Activated CD4-positive, alpha-beta T cell treated with anti-CD3 and anti-CD28 coated beads, Interleukin-2, Interleukin-6, amounts not matched to agents 100 ng/mL and 50 ng/mL, durations not matched to agents 16 hours and 8 hours (primary cell): ENCODE measurements at places on chromosomes 6 and 20.

DNA sequence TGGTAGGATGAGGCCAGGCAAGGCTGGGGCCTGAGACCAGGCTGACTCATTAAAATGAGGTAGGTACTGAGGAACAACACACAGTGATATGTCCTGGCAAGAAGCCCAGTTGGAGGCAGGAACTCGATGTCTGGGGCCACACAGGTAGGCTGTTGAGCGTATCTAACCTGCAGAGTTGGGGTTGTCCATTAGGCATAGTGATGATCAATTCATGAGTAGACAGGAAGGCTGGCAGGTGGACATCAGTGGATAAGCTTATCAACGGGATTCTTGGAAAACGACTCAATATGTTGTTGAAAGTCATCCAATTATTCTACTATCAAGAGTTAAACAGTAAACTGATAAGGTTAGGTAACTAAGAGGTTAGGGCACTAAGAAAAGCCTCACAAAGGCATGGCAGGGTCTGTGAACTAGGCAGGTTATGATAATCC is 193.2 kb upstream of the COL21A1 start:
- DNase-seq = no peak

DNA sequence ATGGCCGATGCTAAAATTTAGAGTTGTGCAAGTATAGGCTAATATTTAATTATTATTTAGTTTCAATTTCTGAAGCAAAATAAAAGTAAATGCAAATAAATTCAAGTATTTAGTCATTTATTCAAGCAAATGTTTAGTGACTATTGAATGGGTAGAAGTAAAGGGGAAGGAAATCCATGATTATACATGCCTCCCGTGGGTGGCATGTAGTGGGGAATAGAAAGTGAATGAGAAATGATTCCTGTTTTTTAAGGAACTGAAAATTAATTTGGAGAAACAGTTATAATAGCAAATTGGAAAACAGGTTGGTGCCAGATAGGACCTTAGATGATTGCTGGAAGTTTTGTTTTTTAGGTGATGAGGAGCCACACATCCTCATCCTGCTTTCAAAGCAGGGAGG is 35.4 kb downstream of the FAM229B start:
- DNase-seq = no peak

- peak; percentile 45 for DNase-seq
Observed at GRCh38 chr6:16179970-16180431, 51.1 kb downstream of the MYLIP start.

- no peak for DNase-seq
Observed at GRCh38 chr6:149246691-149247384, 70.7 kb upstream of the TAB2 start.

DNA sequence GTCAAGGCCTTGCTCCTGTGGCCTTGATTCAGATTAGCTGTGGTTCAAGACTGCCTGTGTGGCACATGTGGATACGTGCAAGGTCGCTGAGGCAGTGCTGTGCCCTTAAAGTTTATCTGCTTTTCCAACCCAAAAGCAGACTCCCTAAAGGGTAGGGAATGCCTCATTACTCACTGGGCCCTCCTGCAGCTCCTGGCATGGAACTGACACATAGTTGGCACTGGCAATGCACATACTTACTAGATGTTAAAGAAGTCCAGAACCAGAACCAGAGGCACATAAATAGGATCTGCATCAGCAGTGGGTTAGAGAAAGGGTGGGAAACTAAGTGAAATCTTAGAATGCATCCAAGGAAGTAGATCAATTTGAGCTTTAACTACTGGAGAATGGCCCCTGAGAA is 90.6 kb upstream of the MLN start:
- no peak for DNase-seq

GRCh38 chr20:61562897-61563504 is 310.9 kb downstream of the CDH4 start:
- DNase-seq = no peak

GRCh38 chr6:16258709-16259075 is 20.3 kb downstream of the GMPR start:
- DNase-seq = no peak

GRCh38 chr6:8539453-8539852 is 104.1 kb upstream of the SLC35B3 start:
- no peak for DNase-seq

DNA sequence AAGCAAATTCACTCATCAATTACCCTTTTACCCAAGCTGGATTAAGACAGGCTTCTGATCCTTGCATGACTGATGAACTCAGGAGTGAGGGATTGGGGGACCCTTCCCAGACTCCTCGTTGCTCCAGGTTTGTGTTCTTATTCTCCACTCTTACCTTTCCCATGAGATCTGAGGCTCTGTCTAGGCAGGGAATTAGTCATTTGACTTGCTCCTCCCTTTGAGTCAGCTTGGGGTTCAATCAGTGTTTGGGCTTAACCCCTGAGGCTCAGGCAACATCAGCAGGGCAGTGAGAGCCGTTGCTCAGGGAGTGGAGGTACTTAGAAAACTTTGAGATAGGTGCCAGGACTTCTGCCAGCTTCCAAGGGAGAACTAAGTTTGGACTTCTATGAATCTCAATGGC is 20.7 kb upstream of the TOX2 start:
- no peak for DNase-seq

DNA sequence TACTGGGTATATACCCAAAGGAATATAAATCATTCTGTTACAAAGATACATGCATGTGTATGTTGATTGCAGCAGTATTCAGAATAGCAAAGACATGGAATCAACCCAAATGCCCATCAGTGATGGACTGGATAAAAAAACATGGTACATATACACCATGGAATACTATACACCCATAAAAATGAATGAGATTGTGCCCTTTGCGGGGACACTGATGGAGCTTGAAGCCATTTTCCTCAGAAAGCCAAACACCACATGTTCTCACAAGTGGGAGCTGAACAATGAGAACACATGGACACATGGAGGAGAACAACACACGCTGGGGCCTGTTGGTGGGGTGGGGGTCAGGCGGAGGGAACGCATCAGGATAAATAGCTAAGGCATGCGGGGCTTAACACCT is 41.3 kb upstream of the MAPK13 start:
- no peak for DNase-seq

- peak; percentile 64 for DNase-seq
Observed at GRCh38 chr6:166244353-166245045, 63.7 kb downstream of the PRR18 start.

- DNase-seq = no peak
Observed at GRCh38 chr6:157264701-157265100, 58.6 kb downstream of the TMEM242 start.

- no peak for DNase-seq
Observed at GRCh38 chr6:921400-921799, 228.5 kb upstream of the EXOC2 start.

- DNase-seq = no peak
Observed at GRCh38 chr20:20212675-20213096, 155.2 kb upstream of the INSM1 start.

GRCh38 chr20:25316506-25317190 is 68.8 kb downstream of the PYGB start:
- no peak for DNase-seq

- DNase-seq = no peak
Observed at GRCh38 chr6:129744201-129744879, 34.4 kb upstream of the ARHGAP18 start.

DNA sequence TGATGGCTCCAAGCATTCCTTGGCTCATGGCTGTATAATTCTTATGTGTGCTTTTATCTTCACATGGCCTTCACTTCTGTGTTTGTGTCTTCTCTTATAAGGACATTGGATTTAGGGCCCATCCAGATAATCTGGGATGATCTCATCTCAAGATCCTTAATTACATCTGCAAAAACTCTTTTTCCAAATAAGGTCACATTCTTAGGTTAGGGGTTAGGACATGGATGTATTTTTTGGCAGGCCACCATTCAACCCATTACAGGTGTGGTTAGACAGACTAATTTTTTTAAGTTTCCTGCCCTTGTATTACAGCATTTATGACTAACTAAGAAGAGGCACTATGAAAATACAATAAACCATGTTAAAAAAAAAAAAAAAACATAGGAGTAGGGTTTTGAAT is 254.0 kb downstream of the TPBG start:
- DNase-seq = no peak

DNA sequence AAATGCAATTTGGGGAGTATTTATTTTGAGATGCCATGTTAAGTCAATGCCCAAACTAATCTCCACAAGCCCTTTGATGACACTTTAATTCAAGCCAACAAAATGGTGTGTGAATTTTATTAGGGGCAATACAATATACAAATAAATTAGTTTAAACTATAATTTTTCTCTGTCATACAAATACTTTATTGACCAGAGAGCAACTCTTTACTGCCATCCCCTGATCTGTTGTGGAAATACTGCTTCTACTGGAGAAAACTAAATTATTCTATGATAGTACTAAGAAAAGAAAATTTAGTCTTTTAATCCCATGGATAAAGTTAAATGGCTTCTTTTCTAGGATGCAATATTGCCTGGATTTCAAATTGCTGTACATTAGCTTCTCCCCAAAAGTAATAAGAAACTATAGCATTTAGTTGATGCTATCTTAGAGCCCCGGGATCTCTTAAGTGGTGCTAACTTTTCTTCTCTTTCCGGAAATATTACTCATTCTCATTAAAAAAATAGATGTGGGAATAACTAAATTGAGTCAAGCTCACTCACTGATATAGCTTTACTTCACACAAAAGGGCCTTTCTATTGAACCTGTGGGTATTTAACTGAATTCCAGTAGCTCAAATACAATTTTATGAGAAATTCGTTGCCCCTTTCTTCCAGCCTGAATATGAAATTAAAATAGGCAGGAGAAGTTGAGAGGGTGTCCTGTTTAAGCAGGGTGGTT is 49.2 kb downstream of the SMPDL3A start:
- DNase-seq = no peak

DNA sequence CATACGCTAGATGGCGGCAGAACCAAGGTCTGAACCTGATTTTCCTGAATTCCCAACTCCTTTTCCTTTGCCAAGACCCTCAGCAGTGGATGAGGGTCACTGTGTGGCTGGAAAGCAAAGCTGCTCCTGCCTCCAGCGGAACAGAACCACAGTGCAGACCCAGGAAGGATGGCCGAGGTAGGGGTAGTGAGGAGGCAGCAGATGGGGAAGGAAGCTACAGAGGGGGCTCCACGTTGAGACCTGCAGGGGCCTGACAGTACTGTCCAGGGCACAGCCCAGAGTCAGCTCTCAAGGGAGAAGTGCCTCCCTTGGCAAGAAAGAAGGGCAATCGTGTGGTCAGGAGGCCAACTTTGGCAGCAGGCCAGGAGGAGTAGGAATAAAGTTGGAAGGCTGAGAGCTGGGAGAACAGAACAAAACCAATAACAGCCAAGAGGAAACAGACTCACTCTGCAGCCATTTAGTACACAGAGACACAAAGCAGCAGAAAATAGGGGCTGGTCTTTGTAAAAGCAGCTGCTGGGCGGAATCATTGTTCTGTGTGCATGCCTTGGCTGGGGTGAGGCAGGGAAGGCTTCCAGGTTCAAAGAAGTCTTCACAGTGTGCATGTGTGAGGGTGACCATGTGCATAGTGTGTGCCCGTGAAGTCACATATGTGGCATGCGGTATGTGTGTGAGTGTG is 3.1 kb downstream of the GABRR2 start:
- no peak for DNase-seq

GRCh38 chr6:46898006-46898405 is 23.7 kb downstream of the ADGRF5 start:
- DNase-seq = no peak

DNA sequence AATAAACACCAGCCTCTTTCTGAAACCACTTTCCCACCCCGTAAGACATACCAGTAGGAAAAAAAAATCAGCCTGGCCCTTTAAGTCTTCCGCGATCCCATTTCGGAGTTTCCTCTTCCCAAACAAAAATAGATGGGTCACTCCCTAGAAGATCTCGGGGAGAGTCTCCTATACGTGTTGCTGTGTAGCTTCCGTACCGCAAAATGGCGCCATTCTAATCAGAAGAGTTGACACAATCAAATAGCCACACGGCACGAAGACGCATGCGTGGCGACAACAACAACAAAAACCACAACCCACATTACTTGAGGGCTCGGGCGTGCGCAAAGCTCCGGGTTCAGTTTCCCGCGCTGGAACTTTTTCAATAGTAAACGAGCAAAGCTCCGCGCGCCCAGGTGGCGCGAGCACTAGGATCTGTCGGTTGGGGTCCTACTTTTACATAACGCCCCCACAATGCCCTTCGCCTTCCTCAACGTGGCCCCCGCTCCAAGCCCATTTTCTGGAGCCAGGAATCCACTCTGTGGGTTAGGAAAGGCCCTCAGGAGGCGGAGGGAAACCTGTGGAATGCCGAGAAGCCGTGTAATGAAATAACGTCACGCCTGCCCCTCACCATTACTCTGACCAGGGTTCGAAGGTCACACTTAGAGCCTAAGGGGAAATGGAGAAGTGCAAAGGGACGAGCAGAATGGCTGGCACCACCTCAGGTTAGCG is at the start of gene GPANK1:
TSS of gene GPANK1 (minus strand) at position 208 of the 711 bp plus-strand sequence. CDS start 519 bp downstream, outside the sequence.
- DNase-seq = peak; percentile 94

GRCh38 chr20:37327748-37328147 is 18.2 kb upstream of the SRC start:
- no peak for DNase-seq

DNA sequence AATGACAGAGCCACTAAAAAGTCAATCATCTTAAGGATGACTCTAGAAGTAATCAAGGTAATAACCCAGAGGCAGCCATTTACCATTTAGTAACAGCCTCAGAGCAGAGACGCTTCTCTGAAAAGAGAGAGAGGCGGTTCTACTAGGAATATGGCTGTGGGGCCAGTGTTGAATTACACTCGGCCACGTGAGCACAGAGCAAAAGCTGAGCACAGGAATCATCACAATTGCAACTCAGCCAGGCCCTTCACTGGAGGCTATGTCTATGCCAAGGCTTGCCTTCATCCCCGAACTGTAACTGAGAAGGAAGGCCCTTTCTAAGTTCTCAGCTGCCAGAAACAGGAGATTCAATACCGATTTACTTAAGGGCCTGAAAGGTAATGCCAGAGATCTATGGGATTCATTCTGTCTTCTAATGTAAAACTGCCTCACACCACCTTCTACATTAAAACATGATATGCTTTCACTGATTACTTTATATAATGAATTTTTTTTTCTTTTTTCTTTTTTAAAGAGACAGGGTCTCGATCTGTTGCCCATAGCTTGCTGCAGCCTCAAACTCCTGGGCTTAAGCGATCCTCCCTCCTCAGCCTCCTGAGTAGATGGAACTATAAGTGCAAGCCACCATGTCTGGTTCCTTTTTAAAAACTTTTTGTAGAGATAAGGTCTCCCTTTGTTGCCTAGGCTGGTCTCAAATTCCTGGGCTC is 67.6 kb downstream of the NUDT3 start:
- no peak for DNase-seq

GRCh38 chr20:8844179-8844578 is 224.7 kb upstream of the PLCB4 start:
- no peak for DNase-seq

DNA sequence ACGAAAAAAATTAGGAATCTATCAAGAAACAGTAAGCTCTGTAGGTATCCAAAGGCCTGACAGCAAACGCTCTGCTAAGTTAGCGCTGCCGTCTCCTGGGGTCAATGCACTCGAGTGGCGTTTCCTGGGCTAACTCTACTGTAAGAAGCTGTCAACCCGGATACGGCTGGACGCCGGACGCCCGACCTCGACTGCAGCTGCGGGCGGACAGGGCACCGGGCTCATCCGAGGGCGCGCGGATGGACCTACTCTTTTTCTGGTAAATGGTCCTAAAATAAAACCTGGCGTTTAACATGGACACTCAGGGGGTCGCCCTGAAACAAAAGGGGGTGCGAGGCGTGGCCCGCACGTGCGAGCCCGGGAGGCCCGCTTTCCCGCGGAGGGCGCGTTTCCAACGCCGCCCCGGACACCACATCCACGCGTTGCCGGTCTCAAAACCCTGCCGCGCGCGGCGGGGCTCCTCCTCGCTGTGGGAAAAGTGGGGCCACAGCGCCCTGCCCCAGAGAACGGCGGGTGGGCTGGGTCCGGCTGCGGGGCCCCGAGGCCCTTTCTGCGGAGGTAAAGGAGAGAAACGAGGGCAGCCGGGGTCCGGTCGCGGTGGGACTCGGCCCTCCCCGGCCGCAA is 537 bp downstream of the TCP1 start:
- DNase-seq = peak; percentile 48
